ENCODE measurements at places on chromosomes 12 and 14. TPM values are rescaled to one million over a fixed set of nuclear protein-coding genes. Genes with fewer than 3 reads are reported as not detected.

Gene PRH1
- 16.7 TPM for total RNA-seq

Gene RAD9B
- total RNA-seq = 0.18 TPM

Gene LRRC23
- total RNA-seq = 8.9 TPM

Gene GSG1
- total RNA-seq = 2.5 TPM

Gene MYO1H
- total RNA-seq = not detected

Gene RASSF9
- 0.18 TPM for total RNA-seq

Gene CCDC197
- not detected for total RNA-seq

Gene CCDC196
- total RNA-seq = not detected

Gene MYO1A
- total RNA-seq = under 0.01 TPM

Gene PROX2
- total RNA-seq = not detected

Gene NRXN3
- 4.8 TPM for total RNA-seq

Gene BBOF1
- 1.6 TPM for total RNA-seq

Gene SERPINA5
- not detected for total RNA-seq

Gene VASH1
- 2.0 TPM for total RNA-seq

Gene MGST1
- 105 TPM for total RNA-seq

Gene NANOG
- not detected for total RNA-seq

Gene KTN1
- total RNA-seq = 149 TPM

Gene PRICKLE1
- 21.3 TPM for total RNA-seq

Gene TBX3
- 18.6 TPM for total RNA-seq

Gene DAO
- total RNA-seq = not detected

Gene PIANP
- under 0.01 TPM for total RNA-seq

Gene DDX55
- total RNA-seq = 14.4 TPM

Gene SLC25A47
- not detected for total RNA-seq

Gene SRGAP1
- total RNA-seq = 10.0 TPM

Gene IL22
- not detected for total RNA-seq

Gene SIX1
- 8.6 TPM for total RNA-seq

Gene GYS2
- total RNA-seq = not detected

Gene RFX4
- not detected for total RNA-seq

Gene IL31
- not detected for total RNA-seq

Gene CLEC4D
- not detected for total RNA-seq

Gene PTCSC3
- not detected for total RNA-seq

Gene AKAP3
- 0.56 TPM for total RNA-seq

Gene PPP1R1A
- total RNA-seq = not detected

Gene ZNF26
- total RNA-seq = 12.2 TPM

Gene ADAM21
- 0.36 TPM for total RNA-seq

Gene ADCY6
- 18.1 TPM for total RNA-seq

Gene PDZRN4
- not detected for total RNA-seq

Gene METTL25
- 3.0 TPM for total RNA-seq

Gene PTGER2
- 24.7 TPM for total RNA-seq

Gene LBHD2
- not detected for total RNA-seq

Gene SLC41A2
- 6.8 TPM for total RNA-seq

Gene GPRC5A
- total RNA-seq = 49.7 TPM

Gene SMIM41
- total RNA-seq = not detected

Gene CCDC60
- total RNA-seq = not detected

Gene OR6C3
- total RNA-seq = not detected

Gene FOXA1
- total RNA-seq = 0.18 TPM

Gene TMEM63C
- under 0.01 TPM for total RNA-seq

Gene PAPLN
- total RNA-seq = 0.28 TPM

Gene DNAJC22
- total RNA-seq = 6.7 TPM

Gene RNF10
- total RNA-seq = 44.4 TPM

Gene C14orf93
- total RNA-seq = 4.7 TPM
